ENCODE measurements at places on chromosomes 3 and 15.

DNA sequence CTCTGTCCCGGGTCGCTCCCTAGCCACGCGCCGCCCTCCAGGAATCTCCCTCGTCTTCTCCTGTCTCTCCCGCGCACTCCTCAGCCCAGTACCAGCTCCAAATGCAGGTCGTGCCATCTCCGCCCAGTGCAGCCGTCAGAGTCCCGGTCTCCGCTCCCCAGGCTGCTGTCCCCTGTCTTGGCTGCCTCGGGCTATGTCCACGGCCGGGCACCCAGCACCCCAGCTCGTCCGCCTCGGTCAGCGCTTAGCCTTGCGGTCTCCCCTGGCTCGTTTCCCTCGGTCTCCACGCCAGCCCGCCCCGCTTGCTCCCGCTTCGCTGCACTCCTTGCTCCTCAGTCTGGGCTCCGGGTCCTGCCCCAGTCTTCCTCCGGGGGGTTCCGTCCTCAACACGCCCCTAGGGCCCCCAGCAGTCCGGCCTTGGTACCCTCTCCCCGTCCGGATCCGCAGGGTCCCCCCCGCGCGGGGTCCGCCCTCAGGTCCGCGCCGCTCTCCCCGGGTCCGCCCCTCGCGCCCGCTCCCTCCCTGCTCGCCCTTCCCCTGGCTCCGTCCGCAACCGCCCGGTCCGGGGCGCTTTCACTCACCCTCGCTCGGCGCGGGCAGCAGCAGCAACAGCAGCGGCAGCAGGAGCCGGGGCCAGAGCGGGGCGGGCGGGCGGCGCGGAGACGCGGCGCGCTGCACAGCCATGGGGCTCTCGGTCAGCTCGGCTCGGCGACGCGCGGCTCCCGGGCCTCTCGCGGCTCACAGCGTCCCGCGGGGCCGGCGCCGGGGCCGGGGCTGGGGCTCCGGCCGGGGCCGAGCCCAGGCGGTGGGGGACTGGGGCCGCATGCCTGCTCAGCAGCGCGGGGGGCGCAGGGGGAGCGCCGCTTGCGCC, 462 bp downstream of the IGDCC3 start:
- DNase-seq: no peak

- DNase-seq: peak; percentile 11
Measured at GRCh38 chr3:30319713-30320112, 286.7 kb upstream of the TGFBR2 start.

GRCh38 chr3:140265302-140265701, 330.3 kb downstream of the CLSTN2 start:
- no peak for DNase-seq

GRCh38 chr15:68574046-68574445, 4.7 kb upstream of the CORO2B start:
- no peak for DNase-seq

GRCh38 chr15:90189781-90190467, 11.2 kb upstream of the SEMA4B start:
- DNase-seq: no peak

- no peak for DNase-seq
Measured at GRCh38 chr3:31106912-31107311, 212.5 kb upstream of the GADL1 start.

- DNase-seq: no peak
Measured at GRCh38 chr3:59609657-59610348, 560.0 kb upstream of the CFAP20DC start.

DNA sequence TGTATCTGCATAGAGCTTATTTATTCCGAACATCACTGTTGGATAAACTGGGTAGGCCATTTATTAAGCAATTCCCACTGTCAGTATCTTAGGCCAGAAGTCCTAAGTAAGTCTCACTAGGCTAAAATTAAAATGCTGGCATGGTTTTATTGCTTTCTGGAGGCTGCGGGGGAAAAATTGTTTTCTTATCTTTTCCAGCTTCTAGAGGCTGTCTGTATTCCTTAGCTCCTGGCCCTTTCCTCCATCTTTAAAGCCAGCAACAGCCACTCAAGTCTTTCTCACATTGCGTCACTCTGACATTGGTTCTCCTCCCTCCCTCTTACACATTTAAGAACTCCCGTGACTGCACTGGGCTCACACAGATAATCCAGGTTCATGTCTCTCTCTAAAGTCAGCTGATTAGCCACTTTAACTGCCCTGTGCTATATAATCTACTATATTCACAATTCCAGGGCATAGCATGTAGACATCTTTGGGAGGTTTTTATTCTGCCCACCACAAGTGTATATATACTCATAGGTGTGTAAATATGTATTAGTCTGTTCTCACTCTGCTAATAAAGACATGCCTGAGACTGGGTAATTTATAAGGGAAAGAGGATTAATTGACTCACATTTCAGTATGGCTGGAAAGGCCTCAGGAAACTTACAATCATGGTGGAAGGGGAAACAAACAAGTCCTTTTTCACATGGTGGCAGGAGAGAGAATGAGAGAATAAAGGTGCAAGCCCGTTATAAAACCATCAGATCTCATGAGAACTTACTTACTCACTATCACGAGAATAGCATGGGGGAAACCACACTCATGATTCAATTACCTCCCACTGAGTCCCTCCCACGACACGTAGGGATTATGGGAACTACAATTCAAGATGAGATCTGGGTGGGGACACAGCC, 113.5 kb upstream of the SLC7A14 start:
- no peak for DNase-seq

DNA sequence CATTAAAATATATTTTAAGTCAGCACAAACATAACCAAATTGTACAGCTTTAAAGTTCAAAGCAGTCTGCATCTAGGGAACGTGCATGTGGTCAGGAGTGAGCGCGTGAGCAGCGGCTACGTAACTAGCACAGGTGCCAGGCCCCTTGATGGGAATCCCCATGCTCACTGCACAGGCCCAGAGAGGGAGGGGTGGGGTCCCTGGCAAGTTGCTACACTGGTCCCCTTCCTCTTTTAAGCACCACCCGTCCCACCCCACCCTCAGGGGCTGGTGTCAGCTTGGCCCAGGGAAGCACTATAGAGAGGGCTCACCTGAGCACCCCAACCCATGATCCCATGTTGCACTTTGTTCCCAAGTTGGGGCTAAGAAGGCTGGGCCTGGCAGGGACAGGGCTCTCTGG, 835 bp upstream of the GMPPB start:
- no peak for DNase-seq

DNA sequence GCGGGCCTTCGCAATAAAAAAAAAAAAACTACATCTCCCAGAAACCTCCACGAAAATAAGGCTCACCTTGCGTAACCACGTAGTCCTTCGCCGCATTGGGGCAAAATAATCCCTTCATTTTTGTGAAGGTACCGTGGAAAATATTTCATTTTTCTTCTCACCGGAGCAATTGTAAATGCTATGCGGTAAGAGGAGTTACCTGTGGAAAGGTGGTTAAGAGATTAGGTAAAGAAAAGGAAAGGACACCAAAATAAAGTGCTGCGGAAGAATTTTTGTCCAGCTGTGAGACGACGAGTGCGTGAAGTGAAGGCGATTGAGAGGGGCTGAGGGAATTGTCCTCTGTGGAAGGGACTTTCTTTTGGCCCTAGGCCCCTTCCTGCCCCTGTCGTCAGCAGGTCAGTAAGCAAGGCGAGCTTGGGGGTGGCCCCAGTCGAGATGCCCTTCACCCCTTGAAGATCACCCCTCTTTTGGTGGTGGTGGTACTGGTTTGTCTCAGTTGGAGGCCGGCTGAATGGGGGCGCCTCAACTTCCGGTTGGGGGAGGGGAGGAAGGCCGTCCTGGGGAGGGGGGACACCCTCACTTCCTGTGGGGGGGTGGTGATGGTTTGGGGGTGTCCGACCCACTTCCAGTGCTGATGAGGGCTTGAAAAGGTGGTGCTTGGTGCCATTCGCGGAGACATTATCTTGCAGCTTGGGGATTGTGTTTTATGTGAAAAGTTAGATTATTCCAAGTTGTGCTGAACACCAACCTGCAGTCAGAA, at the start of gene HMG20A:
Gene HMG20A, plus strand, starts transcription at position 279 of the 760 bp plus-strand sequence. CDS start 37,520 bp downstream, outside the sequence.
- DNase-seq: peak; percentile 96

- DNase-seq: no peak
Measured at GRCh38 chr3:111733154-111733553, 125.9 kb upstream of the PHLDB2 start.

- DNase-seq: no peak
Measured at GRCh38 chr3:15601046-15601398, 347 bp downstream of the HACL1 start.

DNA sequence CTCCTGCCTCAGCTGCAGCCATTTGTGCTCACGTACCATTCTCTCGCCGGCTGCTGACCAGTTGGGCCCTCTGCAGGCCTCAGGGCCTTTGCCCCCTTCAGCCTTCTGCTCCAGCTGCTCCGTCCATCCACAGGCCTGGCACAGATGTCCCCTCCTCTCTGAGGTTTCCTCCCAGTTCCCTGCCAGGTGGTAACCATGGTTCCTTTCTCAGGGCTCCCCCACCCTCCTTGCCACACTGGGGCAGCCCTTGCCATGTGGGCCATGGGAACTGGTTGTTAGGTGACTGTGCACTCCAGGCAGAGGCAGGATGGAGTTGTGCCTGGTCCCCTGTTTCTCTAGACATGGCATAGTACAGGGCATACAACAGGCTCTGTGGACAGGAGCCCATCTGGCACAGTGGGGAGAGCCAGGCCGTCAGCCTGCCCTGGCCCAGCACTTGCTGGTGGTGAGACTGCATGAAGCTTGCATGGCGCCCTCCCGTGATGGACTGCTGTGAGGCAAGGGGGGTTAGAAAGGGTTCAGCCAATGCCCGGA, 148.9 kb downstream of the DNAJB8 start:
- DNase-seq: no peak
